ENCODE measurements at places on chromosomes 6 and 20.
A peak's percentile ranks its signal among the peaks of the same experiment; 100 is the strongest.

- DNase-seq, result no peak
Observed at GRCh38 chr6:160437775-160438174, 89.6 kb downstream of the SLC22A3 start.

- no peak for DNase-seq
Observed at GRCh38 chr6:68339488-68340131, 295.5 kb upstream of the ADGRB3 start.

DNA sequence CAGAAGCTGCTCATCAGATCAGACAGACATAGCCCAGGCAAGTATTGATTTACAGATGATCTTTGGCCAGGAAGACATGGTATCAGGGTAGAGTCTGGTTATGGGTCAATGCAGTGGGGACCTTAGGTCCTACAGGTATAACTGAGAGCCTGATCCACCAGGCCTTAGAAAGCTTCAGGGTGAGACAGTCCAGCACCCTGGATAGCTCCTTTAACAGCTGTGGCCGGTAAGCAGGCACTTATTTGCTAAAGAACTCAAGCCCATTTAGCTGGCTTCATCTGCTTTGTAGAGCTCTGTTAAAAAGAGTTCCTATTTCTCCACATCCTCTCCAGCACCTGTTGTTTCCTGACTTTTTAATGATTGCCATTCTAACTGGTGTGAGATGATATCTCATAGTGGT is 39.6 kb downstream of the ESR1 start:
- no peak for DNase-seq

DNA sequence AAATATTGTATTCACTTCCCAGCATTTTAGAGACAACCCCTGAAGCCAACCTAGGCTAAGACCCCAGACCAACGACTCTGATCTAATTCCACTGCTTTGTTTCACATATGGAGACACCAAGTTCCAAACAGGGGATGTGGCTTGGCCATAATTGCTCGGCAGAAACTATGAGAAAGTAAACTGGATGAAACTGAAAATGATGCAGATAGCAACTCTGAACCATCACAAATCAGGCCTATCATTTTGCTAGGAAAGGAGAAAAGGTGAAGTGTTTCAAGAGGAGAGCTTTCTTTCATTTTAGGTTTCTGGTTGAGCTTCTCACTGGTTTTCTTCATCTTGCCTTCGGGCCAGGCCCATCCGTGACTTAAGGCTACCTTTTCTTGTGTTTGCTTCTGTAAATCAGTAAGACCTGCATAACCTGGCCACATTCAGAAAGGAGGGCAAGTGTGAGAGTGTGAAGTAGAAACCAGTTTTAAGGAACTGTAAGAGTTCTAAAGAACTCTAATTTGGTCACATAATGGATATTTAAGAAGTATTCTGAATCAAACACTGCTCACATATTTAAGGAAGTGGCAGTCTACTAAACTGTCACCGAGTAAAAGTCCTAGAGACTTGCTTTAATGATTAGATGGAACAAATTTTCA is 105.8 kb downstream of the BACH2 start:
- no peak for DNase-seq

DNA sequence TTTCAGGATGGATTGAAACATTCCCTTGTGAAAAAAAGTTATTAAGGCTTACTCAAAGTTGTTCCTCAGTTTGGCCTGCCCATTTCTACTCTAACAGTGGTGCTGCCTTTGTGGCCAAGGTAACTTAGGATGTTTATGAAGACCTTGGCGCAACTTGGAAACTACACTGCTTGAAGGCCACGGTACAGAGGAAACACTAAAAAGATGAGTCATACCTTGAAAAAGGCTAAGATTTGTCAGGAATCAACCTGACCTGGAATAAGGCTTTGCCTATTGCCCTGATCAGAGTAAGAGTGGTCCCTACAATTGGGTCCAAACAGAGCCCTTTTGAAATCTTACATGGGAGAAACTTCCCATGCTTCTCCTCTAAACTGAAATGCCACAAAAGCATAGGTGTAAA is 119.9 kb upstream of the MOCS1 start:
- DNase-seq, result no peak

DNA sequence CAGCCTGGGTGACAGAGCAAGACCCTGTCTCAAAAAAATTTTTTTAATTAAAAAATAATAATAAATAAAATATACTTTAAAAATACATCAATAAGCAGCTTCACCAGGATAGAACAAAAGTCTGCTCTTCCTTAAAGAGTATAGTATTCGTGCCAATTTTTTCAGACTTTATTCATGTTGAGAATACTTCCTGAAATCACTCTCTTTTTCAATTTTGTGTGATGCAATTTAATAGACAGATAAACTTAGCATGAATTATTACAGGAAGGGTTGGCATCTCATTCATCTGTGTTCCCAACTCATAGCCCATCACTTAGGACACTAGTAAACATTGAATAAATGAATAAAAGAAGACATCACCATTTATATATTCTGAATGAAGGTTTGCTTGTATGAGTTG is 52.4 kb downstream of the IPCEF1 start:
- no peak for DNase-seq

- no peak for DNase-seq
Observed at GRCh38 chr20:58374906-58375758, 13.9 kb upstream of the VAPB start.

- no peak for DNase-seq
Observed at GRCh38 chr20:19070026-19070425, 142.4 kb upstream of the SLC24A3 start.

DNA sequence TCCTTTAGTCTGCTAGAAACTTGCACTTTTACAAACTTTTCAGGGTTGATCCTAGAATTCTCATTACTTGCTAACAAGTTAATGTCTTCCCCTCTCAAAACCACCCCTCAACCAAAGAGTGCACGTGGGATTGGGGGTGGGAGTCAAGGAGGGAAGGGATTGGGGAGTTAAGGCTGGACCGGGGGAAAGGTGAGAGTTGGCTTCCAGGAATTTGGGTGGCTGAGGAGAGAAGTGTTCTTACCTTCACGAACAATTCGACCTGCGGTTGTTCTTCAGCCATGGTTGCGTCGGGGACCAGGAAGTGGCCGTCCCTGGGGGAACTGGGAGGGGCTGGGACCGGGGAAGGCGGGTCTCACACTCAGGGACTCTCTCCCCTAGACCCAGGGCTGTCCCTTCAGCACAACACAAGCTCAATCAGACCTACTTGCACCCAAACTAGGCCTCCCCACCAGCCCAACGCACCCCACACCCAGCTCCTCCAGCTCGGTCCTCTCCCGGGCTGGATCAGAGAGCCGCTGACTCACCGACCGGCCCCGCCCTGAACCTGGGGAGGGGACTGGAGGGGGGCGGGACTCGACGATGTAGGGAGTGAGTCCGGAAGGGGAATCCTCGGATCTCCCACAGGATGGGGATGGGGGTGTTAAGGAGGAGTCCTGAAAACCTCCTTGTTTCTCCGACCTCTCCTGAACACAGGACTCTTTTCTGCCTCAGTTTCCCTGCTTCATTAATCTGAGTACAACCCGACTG is at the start of gene CLIC1:
Gene CLIC1 (minus strand): TSS at position 510 of the 747 bp plus-strand sequence. CDS start 230 bp downstream, at position 280.
- DNase-seq, result peak; percentile 75

DNA sequence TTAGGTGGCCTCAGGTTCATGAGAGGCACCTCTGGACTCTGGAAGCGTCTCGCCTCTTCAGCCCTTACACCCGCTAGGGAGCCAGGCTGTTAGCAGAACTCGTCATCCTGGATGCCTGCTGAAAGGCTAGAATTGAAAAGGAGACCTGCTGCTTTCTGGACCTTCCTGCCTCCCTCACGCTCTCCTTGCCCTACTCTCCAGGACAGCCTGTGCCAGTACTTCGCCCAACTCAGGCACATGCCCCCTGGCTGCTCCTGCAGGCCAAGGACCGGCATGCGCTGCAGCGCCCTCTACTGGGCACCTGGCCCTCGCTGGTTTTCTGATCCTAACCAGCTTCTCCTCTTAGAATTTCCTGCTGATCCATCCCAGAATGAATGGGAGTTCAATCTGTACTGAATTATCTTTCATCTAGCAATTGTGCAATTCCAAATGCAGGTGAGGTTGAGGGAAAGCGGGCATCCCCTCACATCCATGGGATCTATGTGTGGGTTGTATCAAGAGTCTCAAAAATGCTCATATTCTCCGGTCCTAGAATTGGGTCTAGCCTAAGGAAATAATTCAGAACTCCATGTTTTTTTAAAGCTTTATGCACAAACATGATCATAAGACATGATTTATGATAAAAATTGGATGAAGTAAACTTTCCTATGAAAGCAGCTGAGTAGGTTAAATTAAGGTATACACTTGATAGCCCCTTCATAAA is 78.0 kb downstream of the PTPN1 start:
- peak; percentile 68 for DNase-seq

GRCh38 chr6:23177806-23178205 is 608.4 kb downstream of the HDGFL1 start:
- DNase-seq, result no peak

GRCh38 chr6:47817749-47818148 is 35.9 kb downstream of the OPN5 start:
- no peak for DNase-seq

- no peak for DNase-seq
Observed at GRCh38 chr20:9353180-9353915, 161.0 kb upstream of the LAMP5 start.

GRCh38 chr6:121615493-121615892 is 180.0 kb downstream of the GJA1 start:
- DNase-seq, result no peak

- no peak for DNase-seq
Observed at GRCh38 chr6:3220366-3220765, 7.1 kb downstream of the TUBB2B start.

DNA sequence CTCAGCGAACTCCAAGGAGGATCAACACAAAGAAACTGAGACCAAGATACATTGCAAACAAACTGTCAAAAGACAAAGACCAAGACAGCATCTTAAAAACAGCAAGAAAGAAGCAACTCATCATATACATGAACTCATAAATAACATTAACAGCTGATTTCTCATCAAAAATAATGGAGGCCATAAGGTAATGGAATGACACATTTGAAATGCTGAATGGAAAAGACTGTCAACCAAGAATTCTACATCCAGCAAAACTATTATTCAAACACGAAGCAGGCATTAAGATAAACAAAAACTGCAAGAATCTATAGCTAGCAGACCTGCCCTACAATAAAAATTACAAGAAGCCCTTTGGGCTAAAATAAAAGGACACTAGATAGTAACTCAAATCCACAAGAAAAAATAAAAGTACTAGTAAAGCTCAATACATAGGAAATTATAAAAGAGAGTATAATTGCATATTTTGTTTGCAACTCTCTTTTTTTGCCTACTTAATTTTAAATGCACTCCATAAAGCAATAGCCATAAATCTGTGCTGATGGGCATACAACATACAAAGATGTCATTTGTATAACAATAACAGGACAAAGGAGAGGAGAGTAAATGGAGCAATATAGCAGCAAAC is 37.9 kb upstream of the FOXF2 start:
- no peak for DNase-seq

DNA sequence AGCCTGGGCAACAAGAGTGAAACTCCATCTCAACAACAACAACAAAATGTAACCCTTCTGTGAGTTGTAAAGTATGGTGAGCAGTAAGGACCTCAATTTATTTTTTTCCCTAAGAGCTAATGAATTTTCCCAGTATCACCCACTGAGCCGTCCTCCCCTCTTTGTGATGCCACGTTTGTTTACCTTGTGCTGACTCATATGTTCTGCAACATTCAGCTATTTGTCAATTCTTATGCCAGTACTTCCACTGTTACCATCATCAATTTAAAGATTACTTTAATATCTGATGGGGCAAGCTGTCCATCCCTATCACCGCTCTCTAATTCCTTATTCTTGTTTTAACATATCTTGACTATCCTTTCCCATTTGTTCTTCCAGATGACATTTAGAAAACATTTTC is 37.5 kb downstream of the MAK start:
- no peak for DNase-seq

DNA sequence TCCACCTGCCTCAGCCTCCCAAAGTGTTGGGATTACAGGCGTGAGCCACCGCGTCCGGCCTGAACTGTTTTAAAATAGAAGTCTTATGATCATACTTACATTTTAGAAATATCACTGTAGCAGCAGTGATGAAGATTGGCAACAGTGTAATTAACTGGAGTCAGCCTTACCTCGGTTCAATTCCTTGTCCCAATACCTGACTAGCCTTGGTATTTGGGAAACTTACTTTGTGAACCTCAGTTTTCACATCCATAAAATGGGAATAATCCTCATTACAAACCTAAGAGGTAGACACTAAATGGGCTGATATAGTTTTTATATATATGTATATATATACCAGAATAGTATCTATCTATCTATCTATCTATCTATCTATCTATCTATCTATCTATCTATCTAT is 19.3 kb downstream of the PHF20 start:
- no peak for DNase-seq

Data from CD4-positive, alpha-beta T cell treated with Interleukin-2 at 100 ng/mL for 4 hours (primary cell).